Cortex of kidney (tissue), 1 donor: ENCODE measurements at places on chromosomes 3 and 15.

GRCh38 chr15:40149339-40149738, 11.5 kb upstream of the BUB1B start:
- no peak for DNase-seq

DNA sequence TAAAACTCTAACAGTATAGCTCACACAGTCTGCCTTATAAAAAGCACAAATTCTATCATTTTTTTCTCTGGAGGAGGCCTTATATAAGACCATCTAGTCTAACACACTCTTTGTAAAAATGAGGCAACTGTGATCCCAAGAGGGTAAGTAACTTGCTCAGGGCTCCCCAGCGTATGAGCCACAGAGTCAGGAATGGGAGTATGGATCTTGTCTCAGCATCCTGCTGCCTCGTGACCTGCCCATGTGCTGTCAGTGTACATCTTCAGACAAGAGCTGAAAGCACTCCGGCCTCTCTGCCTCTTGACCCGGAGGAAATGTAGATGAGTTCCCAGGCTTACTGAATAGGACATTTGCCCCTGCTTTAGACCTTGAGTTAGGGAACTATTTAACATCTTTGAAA, 28.4 kb upstream of the MEF2A start:
- no peak for DNase-seq

DNA sequence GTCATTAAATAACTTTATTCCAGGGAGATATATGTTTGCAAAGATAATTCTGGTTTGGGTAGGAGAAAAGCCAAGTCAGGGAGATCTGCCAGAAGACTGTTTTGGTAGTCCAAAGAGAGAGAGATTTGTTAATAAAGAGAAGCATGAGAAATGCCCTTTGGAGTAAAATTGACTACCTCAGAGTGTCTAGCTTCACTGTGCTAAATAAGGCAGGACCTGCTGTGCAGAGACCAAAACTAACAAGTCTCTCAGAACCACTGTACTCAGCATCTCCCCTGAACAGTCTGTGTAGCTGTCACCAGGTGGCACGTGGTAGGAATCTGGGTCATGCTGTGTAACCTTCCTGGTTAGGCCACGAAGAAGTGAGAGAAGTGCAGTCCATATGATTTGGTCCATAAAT, 31.6 kb upstream of the SLC35G2 start:
- no peak for DNase-seq

DNA sequence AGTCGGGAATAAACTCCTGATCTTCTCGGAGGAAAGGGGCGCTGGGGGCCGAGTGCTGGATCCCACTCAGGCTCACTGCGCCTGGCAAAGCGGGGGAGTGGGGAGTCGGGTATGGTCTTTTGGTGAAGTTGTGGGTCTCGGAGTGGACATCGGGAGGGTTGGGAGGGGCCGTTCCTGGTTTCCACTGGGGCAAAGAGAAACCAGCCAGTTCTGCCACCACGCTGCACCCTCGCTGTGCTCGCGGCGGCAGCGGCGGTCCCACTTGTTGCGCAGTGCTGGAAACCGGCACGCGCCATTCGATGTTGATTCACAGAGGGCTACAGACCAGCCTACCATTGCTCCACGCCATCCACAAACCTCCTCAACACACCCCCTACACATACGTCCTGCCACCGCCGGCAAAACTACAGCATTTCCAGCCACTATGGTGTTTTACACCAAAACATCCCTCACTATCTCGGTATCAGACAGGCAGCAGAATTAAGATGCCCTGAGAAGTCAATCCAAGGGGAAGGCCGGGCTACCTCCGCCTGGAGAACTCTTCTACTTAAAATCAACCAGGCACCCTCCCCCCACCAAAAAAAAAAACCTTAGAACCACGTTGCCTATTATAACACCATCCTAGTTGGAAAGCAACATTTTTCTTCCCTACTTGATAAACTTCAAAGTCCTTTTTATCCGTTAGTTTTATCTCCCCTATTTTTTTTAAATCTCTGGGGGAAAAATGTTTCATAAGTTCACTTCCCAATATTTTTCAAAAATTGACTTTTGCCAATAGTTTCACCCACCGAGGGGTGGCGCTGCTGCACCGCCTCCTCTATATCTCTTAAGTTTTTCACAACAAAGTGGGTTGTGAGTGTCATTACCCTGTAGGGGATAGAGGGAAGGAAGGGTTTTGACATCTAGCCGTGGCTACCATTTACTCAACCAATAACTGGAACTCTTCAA, 3.6 kb downstream of the BCL6 start:
- no peak for DNase-seq

DNA sequence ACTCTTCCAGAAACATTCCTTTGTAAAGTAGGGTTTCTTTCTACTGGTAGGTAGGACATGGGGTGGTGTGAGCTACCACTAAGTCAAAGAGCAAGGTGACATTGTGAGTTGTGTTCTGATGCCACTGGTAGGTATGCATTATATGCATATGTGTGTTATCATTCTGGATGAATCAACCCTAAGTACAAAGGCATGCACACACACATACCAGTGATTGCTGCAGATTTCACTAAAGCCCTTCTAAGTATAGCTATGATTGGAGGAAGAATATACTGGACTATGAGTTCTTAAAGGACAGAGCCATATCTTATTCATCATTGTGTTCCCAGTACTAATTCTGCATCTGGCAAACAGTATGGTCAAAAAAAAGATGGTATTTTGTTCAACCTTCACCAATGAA, 646.0 kb downstream of the AGBL1 start:
- no peak for DNase-seq

- no peak for DNase-seq
Observed at GRCh38 chr3:196189566-196190347, 21.4 kb downstream of the ZDHHC19 start.

DNA sequence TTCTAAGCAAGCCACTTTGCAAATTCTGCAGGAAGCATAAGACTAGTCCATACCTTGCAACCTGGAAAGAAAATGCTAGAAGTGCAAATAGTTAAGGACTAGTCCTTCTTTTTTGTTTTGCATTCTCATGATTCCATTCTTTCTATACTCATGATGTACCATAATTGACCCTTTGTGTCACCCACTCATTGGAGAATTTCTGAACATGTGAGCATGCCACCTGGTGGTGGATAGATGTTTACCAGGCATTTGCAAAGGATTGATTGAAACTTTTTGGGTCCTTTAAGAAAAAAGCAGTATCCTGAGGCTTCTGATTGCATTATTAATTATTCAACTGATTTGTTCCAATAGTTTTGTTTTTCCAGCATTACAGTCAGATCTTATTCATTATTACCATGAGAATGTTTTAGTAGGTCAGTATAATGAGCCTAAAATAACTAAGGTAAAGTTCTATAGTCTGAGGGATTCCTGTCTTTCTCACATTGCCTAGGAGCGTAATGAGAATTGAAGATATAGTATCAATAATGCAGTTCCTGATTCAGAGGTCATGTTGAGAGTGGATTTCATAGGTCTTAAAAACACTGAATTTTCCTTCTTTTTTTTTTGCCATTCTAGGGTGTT, 20.2 kb upstream of the DIPK2A start:
- DNase-seq: no peak

- DNase-seq: no peak
Observed at GRCh38 chr15:66894363-66894762, 171.0 kb upstream of the SMAD3 start.

GRCh38 chr3:106058475-106058874, 189.7 kb upstream of the CBLB start:
- DNase-seq: no peak

DNA sequence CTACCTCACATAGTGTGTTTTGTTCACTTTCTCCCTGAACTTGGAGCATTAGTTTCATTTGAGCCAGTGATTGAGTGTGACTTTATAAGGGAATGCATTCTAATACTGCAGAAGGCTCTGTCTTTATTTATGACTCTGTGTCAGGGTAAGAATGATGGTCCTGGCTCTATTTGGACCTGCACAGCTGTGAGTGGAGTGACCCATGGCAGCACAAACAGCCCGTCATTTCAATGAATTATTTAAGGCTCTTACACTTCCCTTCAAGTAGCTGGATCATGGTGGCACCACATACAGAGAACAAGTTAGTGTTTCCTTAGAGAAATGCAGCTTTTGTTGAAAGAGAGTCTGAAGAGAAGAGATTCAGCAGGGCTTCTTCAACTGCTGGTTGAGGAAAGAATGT, 16.4 kb downstream of the TMEM108 start:
- no peak for DNase-seq

GRCh38 chr3:169181666-169182065, 481.8 kb downstream of the MECOM start:
- DNase-seq: no peak

DNA sequence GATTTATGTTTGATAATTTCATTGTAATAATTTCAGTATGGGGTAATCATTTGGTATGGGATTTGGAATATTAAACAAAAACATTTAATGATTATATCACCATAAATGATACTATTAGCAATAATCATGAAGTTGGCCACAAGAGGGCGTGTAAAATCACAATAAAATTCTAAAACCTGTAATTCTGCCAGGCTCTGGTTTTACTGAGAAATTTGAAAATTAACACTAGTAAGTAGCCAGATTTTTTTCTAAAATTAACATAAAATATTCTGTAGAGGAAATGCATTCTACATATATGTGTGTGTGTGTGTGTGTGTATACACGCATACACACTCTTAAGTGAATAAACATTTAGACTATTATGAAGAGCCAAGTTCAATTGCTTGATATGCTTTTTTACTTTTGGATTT, 40.5 kb downstream of the FEZF2 start:
- no peak for DNase-seq

DNA sequence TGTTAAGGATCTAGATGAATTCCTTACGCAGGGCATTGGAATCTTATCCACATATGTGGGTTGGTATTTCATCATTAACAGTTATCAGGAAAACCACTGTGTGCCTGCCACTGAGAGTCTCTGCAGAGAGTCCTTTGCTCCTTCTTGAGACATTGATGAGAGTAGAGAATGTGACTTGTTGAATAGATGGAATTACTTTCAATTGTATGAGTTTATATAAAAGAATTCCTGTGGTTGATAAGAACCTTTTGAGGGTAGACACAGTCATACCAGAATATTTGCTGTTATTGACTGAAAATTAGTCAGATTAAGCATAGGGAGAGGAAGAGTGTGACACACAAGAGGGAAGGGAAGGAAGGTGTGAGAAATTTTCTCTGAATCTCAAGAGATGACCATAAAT, 30.8 kb downstream of the ARHGEF26 start:
- DNase-seq: no peak

GRCh38 chr3:60594025-60594424, 657.2 kb downstream of the FHIT start:
- DNase-seq: no peak

- no peak for DNase-seq
Observed at GRCh38 chr15:97893967-97894366, 66.5 kb upstream of the ARRDC4 start.

- no peak for DNase-seq
Observed at GRCh38 chr3:15284121-15284889, 48.1 kb downstream of the SH3BP5 start.

DNA sequence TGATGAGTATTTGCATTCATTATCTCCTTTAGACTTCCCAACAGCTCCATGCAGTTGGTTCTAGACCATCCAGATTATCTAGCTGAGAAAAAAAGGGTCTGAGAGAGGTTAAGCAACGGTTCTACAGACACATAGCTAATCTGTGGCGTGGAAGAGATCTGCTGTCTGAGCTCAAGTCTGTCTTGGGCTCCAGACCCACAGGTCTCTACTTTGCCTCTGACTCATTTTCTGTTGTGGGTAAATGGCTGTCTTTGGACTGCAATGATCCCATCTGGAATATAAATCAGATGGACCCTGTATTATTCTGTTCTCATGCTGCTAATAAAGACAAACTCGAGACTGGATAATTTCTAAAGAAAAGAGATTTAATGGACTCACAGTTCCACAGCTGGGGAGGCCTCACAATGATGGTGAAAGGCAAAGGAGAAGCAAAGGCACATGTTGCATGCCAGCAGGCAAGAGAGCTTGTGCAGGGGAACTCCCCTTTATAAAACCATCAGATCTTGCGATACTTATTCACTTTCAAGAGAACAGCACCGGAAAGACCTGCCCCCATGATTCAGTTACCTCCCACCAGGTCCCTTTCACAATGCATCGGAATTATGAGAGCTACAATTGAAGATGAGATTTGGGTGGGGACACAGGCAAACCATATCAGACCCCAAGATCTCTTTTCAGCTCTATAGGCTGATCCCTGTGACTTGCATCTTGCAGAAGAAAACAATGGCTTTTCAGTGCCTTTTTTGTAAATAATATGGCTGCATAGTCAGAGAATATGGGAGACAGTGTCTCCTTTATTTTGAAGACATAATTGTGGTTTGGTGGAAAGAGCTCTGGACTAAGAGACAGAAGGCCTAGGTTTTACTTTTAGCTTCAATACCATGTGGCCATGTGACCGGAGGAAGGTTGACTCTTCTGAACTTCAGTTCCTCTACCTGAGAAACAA, 24.7 kb downstream of the CEMIP start:
- DNase-seq: no peak

- DNase-seq: no peak
Observed at GRCh38 chr3:187110156-187110555, 29.1 kb downstream of the RPL39L start.

- DNase-seq: no peak
Observed at GRCh38 chr3:50666837-50667236, 7.9 kb upstream of the DOCK3 start.

GRCh38 chr15:61396235-61396919, 167.3 kb upstream of the RORA start:
- DNase-seq: no peak

DNA sequence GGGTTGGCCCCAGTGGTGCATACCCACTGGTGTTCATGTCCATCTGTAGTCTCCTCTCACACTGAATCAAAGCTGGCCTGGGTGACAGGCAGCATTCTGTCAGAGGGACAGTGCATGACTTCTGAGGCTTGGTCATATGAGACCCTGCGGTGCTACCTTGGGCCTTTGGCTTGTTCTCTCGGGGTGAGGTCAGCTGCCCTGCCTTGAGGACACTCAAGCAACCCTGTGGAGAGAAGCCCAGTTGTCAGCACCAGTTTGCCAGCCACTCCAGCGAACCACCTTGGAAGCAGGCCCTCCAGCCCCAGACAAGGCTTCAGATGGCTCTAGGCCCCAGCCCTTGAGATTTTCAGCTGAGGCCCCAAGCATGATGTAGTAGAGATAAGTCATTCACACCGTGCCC, 16.9 kb upstream of the RAB7A start:
- no peak for DNase-seq

GRCh38 chr15:91017716-91018115, 4.7 kb downstream of the VPS33B start:
- DNase-seq: no peak

DNA sequence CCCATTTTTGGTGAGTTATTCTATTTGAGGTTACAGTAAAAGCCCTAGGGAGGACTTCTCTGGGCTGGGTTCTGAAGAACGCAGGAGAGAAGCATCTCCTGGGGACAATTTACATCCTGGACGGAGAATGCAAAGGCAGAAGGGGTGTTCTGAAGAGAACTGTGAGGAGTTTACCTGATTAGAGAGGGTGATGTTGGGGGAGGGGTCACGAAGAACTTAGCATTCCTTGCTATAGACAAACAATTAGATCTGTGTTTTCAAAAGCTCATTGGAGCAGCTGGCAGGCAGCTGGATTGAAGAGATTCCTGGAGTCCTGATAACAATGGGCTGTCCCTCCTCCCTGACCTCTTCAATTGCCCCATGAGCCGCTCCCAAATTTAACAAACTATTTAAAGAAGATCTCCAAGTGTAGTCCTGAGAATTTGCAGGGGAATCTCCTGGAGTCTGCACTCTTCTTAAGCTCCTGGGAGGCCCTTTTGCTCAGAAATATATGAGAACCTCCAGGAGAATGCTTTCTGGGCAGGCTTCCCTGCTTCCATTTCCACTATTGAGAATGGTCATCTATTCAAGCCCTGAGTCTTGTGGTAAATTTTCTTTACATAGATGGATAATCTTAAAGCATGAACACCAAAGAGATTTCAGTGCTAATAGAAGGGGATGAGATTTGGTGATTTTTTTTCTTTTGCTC, 55.3 kb downstream of the ARHGAP31 start:
- DNase-seq: no peak

- no peak for DNase-seq
Observed at GRCh38 chr15:79007066-79007465, 62.2 kb upstream of the CTSH start.
